ENCODE measurements at places on chromosomes 1 and 21.
A peak's percentile ranks its signal among the peaks of the same experiment; 100 is the strongest.

DNA sequence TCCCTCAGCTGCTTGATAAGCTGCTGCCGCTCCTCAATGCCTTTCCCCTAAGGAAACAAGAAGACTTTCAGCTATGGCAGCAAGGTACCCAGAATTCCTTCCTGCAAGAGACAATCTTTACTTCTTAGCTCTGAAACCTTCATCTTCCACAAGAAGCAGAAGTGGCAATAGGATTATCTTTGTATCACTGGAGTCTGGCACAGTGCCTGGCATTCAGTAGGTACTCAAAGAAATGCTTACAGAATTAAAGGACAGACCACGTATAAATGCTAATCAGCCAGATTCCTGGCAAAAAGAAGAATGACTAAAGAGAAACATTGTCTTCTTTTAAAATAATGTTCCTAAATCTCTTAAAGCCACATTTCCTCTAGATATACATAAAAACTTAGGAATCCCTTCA is 43.7 kb downstream of the SLC27A3 start:
- DNase-seq, result no peak

GRCh38 chr1:91621907-91622306 is 121.3 kb downstream of the CDC7 start:
- no peak for DNase-seq

- peak; percentile 50 for DNase-seq
Measured at GRCh38 chr21:26800001-26800400, 45.2 kb downstream of the ADAMTS1 start.

DNA sequence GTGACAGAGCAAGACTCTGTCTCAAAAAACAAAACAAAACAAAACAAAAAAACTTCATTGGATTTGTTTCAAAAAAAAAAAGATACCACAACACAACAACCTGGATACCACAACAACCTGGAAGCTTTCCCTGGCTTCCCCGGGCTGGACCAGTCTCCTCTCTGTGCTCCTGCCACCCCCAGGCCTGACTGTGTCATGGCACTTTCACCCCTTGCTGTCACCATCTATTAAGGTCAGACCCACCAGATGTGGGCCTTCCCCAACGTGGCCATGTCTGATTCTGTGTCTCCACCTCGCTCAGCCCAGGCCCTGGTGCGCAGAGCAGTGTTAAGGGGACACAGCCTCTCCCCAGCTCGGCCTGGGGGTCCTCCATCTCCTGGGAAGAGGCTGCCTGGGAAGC is 28.3 kb upstream of the ACOT11 start:
- DNase-seq, result no peak

DNA sequence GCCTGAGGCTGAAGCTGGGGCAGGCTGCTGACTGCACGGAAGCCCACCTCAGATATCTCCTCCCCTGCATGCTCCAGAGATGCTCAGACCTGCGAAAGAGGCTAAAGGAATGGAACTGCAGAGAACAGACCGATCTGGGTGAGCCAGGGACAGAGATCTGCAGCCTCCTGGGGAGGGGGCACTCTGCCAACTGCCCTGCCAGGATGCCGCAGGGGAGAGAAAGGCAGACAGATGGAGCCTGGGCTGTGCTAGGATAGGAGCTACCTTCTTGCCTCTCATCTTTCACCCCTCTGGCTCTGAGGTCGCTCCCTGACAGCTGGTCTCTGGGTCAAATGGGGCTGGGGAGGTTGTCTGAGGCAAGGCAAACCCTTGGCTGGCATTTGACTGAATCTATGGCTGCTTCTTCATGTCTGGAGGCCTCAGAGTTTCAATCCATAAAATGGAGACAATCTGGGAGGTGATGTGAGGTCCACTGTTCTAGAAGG is 238.2 kb downstream of the GRIK3 start:
- no peak for DNase-seq

- DNase-seq, result no peak
Measured at GRCh38 chr1:239677362-239677761, 291.0 kb downstream of the CHRM3 start.

DNA sequence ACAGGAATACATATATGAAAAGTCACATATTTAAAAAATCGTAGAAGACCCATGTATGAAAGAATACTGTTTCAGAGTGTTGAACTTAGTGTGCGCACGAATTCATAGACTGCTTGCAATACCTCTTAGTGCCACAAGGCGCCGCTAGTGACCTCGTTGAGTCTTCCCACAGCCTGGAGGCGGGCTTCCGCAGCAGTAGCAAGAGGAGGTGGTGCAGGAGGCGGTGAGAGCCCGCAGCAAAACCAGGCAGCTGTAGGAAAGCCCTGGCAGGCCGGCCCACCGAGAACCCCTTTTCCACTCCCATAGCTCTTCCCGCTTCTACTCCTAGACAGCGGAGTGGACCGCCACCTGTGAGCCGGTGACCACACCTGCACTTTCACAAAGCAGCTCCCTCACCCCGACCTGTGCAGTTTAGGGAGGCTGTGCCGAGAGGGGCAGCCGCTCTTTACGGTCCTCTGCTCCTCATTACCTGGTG is 23.5 kb downstream of the MTARC1 start:
- peak; percentile 76 for DNase-seq

DNA sequence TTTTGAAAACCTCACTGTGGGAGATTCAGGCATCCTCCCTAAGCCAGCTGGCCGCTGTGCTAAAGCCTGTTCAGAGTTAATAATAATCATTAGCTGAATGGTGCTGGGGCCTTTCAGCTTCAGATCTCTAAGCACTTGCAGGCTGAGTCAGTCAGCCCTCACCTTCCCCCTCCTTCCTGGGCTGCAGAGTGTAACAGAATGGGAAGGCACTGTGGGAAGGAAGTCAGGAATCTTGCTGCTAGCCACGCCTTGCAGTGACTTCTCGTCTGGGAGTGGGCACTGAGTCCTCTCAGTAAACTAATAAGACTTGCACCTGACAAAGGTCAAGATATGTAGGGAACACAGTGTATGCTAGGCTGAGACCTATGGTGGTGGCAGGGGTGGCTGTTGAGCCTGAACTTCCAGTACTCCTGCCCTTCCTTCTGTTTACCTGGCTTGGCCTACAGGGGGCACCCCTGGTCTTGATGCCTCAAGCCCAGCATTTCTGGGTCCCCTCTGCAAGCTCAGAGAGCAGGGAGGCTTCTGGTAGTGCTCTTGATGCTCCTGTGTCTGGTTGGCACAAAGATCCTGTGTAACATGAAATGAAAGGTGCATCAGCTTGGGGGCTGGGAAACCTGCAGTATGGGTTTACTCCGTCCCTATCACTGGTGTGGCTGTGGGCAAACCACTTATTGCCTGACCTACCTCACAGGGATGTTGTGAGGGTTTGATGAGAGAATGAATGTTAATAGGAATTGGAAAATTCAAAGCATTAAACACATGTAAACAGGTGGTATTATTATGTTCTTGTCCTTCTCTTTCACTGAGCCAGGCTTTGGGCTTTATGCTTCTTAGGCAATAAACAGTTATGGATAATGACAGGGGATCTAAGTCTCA is 6.0 kb downstream of the CYB561D1 start:
- peak; percentile 60 for DNase-seq

GRCh38 chr1:71857862-71858261 is 424.5 kb downstream of the NEGR1 start:
- no peak for DNase-seq

- no peak for DNase-seq
Measured at GRCh38 chr1:228408869-228409805, 2.5 kb upstream of the TRIM11 start.

GRCh38 chr1:35316264-35316663 is 47.8 kb downstream of the ZMYM4 start:
- no peak for DNase-seq

DNA sequence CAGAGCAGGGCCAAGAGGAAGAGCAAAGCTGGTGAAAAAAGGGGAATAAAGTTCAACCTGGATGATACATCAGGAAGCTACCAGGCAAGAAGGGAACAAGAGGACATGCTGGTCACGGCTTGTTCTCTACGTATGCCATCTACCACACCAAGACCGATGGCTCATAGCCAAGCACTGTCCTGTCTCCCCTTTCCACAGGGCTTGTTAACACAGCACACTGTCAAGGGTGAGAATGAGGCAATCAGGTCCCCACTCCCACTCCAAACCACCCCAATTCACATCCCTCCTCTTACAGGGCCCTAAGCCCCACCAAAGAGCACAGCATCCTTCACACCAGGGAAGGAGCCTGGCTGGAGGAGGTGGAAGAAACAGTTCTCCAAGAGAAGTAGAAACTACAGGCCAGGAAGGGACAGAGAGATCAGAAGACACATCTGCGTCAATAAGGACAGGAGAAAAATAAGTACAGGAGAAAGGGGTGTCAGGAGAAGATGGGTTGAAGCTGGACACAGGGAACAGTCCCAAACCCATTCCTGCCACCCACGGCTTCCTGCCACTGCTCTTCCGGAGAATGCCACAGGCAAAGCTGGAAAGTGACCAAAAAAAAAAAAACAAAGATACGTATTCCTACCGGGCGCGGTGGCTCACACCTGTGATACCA is 923 bp upstream of the SHC1 start:
- DNase-seq, result peak; percentile 58

- peak; percentile 59 for DNase-seq
Measured at GRCh38 chr1:49351768-49352167, 575.1 kb upstream of the BEND5 start.

Measured in iris pigment epithelial cell (primary cell).